ENCODE measurements at places on chromosomes 3 and 15.

DNA sequence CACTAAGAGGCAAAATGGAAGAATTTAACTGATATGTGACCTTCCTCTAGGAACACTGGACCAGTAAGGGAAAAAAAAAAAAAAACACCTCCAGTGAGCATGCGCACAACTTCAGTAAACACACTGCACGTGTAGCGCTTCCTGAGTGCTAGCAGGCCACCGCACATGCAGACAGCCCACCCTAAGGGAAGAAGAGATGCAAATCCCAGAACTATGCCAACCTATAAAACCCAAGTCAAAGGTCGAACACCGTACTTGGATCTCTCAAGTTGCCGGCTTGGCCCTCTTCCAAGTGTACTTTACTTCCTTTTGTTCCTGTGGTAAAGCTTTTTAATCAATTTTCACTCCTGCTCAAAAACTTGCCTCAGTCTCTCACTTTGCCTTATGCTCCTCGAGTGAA lies 64.5 kb upstream of the CADPS start:
- no peak for DNase-seq

GRCh38 chr3:99878005-99878404 lies 60.3 kb downstream of the CMSS1 start:
- DNase-seq, result no peak

DNA sequence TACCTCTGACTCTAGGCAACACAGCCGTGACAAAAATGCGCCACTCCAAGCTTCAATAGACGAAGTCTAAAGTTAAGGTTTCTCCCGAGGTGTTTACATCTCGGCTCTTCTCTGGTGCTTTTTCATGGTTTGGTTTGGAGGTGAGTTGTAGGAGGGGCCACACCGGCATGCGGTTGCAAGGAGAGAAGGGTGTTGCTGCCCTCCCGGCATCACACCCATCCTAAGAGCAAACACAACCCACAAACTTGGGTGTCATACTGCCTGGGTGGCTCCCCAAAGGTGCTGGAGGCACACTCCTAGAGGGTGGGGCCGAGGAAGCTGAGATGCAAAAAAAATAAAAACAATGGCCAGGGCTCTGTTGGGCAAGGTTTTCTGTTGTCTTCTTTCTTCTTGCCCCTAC lies 225.2 kb upstream of the ICE2 start:
- no peak for DNase-seq

DNA sequence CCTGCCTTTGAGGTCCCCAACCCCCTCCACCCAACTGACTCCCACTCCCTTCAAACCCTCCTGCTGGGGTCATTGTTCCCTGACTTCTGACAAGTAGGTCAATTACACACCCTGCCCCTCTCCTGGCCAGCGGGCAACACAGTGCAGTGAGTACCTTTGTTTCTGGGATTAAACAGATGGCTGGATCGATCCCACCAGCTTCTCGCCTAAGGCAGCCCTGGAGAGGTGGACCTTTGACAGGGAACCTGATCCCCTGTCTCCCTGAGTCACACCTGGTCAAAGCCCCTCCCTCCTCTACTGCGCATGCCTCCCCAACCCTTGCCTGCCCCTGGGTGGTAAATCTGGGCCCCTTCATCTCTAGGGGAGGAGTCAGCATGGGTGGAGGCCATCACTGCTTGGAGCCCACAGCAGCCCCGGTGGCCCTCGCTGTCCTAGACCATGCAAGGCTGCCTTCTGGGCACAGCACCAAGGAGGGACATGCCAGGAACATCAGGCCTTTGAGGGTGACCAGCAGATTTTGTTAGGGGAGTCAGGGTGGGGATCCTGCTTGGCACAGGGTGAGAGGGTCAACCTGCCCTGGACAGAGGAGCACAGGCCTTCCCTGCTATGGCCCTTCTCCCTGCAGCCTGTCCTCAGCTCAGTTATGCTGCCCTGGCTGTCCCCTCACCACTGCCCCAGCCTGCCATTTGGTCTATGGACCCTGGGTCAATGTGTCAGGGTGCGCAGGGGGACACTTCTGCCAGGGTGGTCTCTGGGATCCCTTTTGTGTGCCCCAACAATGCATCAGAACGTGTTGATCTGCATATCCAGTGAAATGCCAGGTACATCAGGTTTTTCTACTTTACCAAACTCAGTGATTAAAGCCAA lies 9.8 kb upstream of the PRR23E start:
- no peak for DNase-seq

DNA sequence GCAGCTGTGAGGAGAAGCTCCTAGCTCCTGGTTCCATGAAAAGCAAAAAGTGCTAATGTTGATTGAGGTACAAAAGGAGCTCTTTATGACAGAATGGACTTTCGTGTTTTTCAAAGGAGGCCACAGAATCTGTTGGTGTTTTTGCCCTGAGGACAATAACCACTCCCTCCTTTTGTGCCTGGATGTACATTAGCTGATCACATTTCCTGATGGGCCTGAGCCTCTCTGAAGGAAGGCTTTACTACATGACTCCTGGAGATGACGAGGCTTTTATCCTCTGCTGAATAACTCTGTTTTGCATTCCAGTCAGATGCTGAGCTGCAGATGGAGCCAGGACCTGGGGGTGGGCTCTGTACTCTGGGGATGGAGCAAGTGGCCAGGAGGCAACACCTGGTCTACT lies 301.9 kb downstream of the CACNA2D3 start:
- no peak for DNase-seq

- no peak for DNase-seq
Observed at GRCh38 chr3:64863226-64864212, 175.7 kb upstream of the ADAMTS9 start.

GRCh38 chr3:12822725-12823373 lies 18.5 kb downstream of the RPL32 start:
- no peak for DNase-seq

DNA sequence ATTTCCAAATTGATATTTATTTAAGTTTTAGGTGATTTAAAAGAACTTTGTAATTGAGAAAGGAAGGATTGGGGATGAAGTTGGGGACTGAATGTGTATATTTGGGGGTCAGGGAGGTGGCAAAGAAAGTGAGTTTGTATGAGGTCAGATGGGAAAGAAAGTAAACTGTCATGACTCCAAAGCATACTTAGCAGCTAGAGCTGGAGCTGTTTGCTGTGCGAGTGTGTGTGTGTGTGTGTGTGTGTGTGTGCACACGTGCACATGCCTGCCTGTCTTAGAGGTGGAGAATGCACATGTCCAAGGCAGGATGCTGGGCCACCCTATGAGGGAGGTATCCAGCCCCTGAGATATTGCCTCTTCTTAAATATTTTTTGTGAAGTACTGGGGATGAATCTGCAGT lies 21.0 kb downstream of the BOC start:
- DNase-seq, result no peak

GRCh38 chr3:46114323-46114988 lies 87.2 kb upstream of the XCR1 start:
- no peak for DNase-seq

- DNase-seq, result no peak
Observed at GRCh38 chr3:192553707-192554106, 173.6 kb downstream of the FGF12 start.

DNA sequence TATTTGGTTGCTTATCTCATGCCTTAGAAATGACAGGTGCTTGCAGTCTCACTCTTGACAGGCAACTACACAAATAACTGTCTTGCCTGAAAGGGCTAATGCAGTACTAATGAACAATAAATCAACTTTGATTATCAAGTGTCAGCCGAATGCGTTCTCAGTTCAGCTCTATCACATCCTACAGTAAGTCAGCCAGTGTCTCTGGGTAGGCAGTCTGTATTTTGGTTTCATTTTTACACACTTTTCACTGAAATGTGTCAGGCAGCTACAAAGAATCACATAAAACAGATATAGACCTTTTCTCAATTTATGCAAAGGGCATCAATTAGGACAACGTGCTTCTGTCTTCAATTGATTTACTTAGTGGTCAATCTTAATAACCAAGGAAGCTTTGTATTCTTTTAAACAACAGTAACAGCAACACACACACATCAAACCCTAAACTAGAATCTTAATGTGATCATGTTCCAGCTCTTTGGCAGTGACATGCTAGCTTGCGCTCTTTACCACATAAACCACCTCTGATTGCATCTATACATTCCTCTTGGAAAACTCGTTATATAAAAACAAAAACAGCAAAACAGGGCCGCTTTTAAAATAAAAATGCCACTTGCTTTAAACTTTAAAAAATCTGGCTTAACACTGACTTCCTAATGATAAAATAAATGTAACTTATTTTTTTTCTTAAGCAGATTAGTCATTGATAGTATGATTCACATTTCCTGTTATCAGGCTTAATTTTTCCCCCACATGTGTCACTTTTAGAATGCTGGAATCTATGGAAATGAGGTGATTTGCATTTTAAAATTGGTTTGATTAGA lies 520.4 kb downstream of the FOXP1 start:
- DNase-seq, result no peak

GRCh38 chr3:192373032-192373431 lies 354.3 kb downstream of the FGF12 start:
- no peak for DNase-seq

DNA sequence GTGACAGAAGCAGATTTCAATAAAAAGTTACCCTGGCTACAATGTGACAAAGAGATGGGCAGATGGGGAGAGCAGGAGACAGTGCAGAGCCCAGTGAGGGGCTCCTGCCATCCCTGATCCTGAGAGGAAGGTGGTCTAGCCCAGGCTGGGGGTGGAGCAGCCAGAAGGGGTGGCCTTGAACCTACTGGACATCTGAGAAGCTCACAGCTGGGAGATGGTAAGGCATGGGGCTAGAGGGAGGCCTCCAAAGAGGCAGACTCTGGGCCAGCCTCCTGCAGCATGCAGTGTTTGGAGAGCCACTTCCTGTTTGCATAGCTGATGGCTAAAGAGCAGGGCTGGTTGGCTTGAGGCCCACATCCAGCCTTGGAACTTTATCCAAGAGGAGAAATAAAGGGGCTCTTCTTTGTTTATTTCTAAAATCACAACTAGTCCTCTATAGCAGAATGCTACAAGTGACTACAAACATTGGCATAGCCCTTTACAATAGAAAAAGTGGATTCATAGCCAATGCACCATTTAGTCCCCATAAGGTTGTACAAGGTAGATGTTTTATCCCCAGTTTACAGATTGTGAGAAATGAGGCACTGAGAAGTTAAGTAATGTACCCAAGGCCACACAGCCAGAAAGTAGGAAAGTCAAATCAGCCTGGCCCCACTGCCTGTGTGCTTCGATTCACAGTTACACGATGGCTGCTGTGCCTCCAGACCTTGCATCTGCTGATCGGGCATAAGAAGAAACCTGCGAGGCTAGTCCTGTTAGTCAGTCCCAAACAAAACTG lies 4.6 kb downstream of the EFCC1 start:
- DNase-seq, result no peak

DNA sequence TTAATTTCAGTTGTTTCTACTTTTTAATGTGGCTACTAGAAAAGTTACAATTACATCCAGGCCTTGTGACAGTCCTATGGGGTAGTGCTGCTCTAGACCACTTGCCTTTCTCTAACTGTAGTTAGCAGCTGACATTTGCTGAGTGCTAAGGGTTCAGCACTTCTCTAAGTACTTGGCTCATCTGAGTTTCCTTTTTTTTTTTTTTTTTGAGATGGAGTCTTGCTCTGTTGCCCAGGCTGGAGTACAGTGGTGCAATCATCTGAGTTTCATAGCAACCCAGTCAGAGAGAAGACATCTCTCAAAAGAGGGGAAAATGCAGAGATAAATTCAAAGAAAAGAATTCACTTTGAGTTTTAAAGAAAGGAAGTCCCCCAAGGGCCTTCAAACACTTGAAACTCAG lies 130.8 kb downstream of the MYLK start:
- DNase-seq, result no peak

DNA sequence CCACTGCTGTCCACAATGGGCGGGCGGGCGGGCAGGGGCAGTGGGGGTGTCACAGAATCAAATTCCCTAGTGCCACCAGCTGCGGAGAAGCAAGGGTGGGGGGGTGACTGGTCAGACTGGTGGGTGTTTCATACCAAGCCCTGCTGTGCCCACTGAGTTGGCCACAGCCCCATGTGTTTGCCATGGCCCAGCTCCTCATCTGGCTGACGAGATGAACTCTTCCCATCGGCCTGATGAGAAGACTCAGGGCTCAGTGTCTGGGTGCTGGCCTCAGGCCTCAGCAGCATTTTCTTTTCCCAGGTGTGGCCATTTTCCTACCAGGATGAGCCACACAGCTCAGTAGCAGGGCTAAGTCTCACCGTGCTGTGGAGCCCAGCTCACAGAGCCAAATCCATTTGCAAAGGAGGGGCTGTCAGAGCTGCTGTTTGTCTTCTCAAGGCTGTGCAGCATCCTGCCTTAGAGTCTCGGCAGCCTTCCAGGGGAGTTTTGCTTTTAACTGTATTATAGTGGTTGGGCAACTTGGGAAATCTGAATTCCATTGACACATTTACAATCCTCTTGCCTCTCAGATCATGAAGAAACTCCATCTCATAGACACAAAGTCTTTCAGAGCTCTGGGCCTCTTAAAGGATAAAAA lies 176.8 kb downstream of the ABHD5 start:
- DNase-seq, result no peak

DNA sequence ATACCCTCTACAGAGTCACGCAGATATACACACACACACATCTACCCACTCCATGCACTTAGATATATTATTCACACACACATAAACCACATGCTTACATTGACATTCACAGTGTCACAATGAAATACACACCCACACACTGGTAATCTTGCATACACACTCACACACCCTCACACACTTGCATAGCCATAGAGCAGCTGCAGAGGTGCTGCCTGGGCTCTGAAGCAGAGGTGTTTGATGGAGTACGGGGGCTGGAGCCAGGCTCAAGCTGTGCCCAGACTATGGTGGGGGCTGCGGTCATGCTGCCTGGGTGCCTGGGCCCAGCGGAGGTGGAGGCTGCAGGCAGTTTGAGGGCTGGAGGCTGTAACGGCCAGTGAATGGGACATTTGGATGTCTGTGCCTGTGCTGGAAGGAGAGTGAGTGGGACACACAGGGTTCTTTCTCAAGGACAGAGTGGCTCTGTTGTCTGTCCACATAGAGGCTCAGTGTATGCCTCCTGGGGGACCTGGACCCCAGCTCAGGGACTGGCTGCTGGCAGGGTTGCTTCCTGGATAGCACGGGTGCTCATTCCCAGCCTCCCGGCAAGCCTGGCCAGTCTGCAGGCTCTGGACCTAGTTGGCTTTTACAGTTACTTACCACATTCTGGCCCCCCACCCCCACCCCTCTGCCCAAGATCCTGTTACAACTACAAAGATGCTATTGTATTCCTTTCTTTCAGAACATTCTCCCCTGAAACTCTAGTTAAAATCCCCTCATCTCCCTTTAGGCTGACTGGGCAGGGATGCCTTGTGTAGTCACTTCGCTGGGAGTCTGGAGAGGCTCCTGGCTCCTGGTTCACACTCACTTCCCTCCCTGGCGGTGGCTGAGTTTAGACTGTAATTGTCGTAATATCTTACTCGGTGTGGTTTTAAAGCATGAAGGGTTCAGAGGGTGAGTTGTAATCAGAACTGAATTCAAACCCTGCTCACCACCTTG lies 12.5 kb downstream of the GASK1A start:
- no peak for DNase-seq

- DNase-seq, result no peak
Observed at GRCh38 chr15:43900996-43901395, 74.2 kb downstream of the WDR76 start.

DNA sequence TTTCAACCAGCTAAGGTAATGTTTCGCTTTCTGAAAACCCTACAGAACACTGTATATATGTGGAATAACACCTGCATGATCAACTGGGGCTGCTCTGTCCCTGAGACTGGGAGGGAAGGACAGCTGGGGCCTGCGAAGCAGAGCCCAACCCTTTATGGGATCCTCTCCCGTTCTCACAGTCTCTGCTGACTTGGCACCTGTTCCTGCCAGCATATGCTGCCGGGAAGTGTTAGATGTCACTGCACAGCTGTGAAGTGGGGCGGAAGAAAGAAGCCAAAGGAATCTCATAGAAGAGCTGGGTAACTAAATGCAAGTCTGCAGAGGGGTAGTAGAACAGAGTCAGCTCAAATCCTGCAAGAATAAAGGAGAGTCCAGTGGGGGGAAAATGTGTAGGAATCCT lies 29.6 kb downstream of the LRRC3B start:
- no peak for DNase-seq

Data from stimulated activated CD4-positive, alpha-beta T cell treated with anti-CD3 and anti-CD28 coated beads, Interleukin-2, amount 100 ng/mL, for 4 hours (primary cell).